Stimulated activated naive CD4-positive, alpha-beta T cell treated with Interleukin-2 at 50 U/mL for 16 hours (primary cell): ENCODE measurements at places on chromosomes 1 and 21.

DNA sequence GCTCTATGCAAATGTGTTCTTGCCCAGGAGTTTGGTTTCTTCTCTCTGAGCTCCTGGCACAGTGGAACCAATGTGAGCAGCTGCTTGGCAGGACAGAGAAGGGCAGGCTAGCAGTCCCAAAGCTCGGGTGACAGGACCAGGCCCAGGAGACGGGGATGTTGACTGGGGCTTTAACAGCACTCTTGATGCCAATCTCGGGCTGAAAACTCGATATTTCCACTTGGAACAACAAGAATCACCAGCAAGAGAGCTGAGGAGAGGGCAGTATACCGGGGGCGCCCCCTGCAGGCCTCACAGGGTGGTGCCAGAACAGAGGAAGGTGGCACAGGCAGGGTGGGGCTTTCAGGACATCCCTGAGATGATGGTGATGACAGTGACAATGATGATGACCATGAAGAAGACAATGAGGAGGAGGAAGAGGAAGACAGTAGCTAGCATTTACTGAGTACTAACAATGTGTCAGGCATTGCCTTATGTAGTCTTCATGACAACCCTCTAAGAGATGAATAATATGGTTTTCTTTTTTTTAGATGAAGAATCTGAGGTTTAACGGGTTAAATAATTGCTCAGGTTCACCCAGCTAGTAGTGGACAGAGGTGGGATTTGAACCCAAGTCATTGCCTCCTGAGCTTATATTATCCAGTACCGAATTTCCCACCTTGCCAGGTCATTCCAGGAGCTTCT, 2.7 kb upstream of the KCNJ9 start:
- peak; percentile 36 for DNase-seq

- no peak for DNase-seq
Observed at GRCh38 chr1:100671601-100672000, 47.9 kb upstream of the VCAM1 start.

DNA sequence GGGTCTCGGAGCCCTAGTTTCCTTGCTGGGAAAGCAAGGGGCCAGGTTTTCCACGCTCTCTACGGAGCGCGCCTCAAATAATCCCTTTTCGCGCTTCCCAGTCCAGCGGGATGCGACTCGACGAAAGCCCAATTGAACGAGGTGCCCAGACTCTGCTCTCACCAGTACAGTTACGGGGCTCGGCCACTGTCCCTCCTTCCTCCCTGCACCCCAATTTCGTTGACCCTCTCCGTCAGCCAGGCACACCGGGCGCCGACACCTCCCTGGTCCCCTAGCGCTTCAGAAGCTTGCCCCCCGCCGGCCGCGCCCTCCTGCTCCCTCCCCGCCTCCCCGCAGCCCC, 389 bp downstream of the SEMA6C start:
- no peak for DNase-seq

GRCh38 chr1:197980457-197980856, 63.3 kb downstream of the LHX9 start:
- DNase-seq, result no peak

- no peak for DNase-seq
Observed at GRCh38 chr1:170010443-170010842, 64.1 kb downstream of the KIFAP3 start.

- no peak for DNase-seq
Observed at GRCh38 chr1:110086961-110087360, 16.5 kb upstream of the ALX3 start.

GRCh38 chr1:22342734-22343191, 108.9 kb upstream of the ZBTB40 start:
- no peak for DNase-seq

DNA sequence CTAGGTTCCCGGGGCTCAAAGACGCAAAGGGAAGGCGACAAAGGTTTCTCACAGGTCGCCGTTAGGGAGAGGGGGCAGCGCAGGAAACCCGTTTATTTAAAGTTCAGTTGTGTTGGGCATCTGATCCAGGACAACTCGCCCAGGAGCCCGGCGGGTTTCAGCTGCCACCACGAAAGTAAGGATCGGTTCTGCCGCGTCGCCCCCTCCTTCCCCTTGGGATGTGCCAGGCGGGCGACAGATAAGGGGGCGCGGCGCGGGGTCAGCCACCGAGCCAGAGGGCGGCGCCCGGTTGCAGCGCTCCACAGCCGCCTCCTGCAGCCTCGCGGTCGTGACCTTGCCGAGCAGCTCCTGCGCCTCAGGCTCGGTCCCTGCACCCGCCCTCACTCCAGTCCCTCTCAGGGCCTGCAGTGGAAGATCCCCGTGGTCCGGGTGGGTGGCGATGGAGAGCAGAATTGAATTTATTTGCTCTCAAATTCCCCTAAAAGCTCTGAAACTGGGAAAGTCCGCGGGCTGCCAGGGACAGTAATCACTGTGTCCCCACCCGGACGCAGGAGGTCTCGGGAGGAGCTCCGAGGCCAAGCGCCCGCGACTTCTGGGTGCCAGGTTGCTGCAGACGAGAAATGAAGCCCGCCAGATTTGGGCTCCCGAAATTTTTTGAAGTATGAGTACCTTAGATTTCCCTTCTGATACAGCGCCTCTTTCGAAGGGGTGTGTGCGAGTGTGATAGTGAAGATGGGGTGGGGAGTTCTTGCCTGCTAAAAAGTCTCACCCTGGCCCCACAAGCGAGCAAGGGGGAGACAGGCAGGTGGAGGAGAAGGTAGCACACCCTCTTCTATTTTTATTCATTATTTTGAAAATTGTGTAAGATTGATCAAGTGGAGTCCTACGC, 28.4 kb upstream of the NFIA start:
- DNase-seq, result no peak

DNA sequence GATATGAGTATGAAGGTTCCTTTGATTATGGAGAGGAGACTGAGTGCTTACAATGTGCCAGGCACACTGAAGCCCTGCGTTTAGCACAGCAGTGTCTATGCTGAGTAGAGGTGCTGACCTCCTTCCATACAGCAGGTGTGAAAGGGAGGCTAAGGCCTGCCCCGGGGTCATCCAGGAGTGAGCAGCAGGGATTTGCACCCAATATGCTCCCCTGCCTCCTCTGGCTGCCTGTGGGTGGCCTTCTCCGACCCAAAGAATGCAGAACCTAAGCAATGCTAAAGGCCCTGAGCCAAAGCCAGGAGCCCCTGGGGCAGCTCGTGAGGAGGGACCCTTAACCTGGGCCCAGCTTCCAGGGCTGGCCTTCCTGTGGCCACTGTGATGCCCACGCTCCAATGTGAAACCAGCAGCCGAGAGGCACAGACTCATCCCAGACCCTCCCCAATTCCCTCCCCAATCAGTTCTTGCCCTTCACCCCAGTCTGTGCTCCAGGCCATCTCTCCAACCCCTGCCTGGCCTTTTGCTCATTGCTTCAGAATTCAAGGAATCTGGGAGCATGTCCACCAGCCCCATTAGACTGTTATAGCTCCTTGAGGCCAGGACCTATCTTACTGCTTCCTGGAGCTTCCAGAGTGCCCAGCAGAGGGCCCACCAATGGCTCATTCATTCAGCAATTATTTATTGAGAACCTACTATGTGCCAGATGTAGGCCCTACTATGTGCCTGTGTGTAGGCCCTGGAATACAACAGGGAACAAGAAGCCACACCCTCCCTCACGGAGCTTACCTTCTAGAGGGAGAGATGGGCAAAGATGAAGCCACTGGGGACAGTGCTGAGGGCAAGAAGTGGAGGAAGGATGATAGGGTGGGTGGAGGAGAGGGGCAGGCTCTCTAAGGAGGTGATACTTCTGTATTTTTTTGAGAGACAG, 53.3 kb downstream of the TAS1R2 start:
- no peak for DNase-seq

- no peak for DNase-seq
Observed at GRCh38 chr1:168316142-168316541, 35.5 kb downstream of the TBX19 start.

- DNase-seq, result no peak
Observed at GRCh38 chr1:63501256-63501655, 21.8 kb downstream of the ITGB3BP start.

DNA sequence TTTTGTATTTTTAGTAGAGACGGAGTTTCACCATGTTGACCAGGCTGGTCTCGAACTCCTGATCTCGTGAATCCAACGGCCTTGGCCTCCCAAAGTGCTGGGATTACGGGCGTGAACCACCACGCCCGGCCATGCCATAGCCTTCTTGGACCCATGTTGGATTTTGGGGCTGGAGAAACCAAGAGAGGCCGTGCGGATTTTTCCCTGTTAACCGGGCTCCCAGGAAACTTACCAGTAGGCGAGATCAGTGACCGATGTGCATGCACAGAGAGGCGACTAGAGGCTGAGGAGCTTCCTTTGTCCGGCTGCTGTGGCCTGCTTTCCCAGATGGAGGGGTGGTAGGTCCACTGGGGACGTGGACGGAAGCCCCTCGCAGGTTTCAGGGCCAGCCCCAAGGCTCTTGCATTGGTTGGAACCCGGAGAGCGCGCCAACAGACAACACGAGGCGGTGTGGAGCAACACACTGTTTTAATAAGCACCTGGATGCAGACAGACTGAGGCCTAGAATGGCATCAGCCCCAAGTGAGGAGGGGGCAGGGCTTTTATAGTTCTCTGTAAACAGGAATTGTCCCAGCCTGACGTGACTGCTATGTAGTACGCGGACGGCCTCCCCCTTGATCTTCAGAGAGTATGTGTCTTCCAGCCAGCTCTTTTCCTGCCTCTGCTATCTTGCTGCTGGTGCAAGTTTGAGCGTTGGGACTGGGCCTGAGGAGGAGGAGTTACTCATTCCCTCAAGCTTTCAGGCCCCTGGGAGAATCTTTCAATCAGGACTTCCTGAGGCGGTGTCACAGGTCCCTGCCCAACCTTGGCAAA, at the start of gene ERVH48-1:
Gene ERVH48-1 (minus strand): TSS at position 517 of the 813 bp plus-strand sequence. CDS start 6,624 bp downstream, outside the sequence.
- no peak for DNase-seq
